ENCODE measurements at places on chromosomes 7 and 10.

DNA sequence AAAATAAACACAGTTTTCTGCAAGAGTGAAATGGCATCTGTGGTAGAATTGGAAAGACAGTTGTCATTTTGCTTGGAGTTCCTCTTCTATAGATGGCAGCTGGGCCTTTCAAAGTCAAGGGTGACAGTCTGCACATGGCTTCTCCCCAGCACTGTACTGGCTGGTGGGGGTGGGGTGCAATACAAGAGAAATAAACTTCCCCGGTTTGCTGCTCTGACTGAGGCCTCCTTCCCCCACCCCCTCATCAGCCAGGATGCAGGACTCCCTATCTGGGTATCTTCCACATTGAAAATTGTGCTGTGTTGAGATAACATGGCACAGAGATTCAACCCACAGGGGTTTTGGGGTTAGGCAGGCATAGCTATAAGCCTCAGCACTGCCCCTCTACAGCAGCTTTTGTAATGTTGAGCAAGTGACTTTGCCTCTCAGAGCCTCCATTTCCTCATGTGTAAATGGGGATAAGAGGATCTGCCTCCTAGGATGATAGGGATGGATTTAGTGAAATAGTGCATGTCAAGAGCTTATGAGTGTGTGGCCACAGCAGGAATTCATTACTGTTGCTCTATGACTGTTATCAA lies 85.8 kb upstream of the WDR11 start:
- no peak for DNase-seq

DNA sequence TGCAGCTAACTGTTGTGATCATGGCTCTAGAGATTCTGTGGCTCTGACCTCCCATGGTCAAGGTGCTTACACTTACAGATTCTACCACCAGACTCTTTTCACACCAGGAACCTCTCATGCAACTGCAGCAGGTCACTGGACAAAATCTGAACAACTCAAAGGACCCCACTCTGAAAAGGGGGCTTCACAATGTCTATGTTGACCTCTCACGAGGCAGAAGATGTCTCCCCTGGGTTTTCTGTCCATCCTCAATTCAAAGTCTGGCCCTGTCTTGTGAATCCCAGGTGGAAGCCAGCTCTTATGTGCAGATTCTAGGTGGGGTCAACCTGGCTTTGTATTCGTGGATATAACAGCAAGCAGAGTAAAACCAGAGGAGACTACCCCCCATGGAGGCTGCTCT lies 118.6 kb upstream of the ZNF479 start:
- no peak for DNase-seq

- no peak for DNase-seq
Observed at GRCh38 chr7:39541511-39541910, 24.7 kb upstream of the YAE1 start.

DNA sequence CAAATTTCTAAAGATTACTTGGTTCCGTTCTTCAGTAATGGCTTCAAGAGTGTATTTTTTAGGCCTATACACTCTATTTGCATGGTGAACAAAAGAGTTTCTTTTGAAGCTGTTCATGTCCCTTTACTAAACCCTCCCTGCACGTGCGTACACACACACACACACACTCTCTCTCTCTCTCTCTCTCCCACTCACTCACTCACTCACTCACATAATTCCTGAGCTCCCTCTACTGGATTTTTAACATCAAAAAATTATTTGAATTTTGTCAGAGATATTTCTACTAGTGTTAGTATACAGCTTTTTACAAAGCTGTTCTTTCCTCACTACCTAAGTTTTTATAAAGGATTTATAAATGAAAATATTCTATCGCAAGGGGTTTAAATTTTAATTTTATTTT lies 85.9 kb downstream of the UBE3C start:
- DNase-seq: peak; percentile 31

DNA sequence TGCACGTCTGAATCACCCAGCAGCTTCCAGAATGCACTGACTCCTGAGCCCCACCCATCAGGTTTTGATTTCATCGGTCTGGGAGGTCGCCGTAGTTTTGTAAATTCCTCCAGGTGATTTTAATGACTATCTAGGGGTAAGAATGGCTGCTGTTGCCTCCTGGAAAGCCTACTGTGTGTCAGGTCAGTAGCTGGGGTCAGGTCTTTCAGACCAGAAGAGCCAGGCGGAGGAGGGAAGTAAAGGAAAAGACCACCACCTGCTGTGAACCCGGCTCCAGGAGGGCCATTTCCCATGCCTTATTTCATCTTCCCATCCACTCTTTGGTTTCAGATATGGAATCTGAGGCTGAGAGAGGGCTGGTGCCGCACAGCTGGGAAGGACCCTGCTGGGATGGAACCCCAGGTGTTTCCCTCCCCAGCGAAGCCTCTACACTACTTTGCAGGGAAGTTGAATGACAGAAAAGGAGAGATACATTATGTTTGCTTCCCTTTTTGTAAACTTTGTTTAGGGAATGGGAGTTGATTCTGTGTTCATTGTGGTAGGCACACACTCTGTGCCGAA lies 19.8 kb downstream of the ADAMTS14 start:
- no peak for DNase-seq

GRCh38 chr10:81303656-81304055 lies 571.3 kb upstream of the NRG3 start:
- DNase-seq: no peak

- no peak for DNase-seq
Observed at GRCh38 chr10:98340261-98340939, 72.4 kb upstream of the LOXL4 start.

- DNase-seq: peak; percentile 10
Observed at GRCh38 chr7:84422790-84423189, 228.2 kb upstream of the SEMA3A start.

DNA sequence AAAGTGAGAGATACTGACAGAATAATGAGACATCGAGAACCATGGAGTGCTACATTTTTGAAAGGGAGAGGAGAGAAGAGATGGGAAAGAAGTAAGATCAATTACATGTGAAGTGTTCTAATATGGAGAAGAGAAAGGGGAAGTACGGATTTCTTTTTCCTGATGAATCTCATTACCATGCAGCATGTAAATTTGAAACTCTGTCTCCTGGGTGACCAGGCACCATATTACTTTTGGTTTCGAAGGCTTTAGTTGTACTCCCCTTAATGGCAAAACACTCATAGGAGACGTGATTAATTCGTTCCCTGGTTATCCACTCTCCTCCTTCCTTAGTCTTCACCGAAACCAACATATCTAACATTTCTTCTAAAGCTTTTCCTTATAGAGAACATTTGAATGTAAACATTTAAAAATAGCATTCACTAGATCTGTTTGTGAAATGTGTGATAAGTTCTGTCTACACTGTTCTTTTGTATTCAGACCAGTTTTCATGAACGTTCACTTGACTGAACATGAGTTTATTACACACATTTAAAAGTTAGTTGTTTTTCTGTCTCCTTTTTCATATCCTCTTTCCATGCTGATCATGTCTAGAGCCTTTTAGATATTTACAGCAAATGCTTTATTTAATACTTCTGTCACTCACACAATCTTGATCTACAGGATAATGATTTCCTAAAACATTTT lies 80.2 kb upstream of the MSRB2 start:
- DNase-seq: no peak

- no peak for DNase-seq
Observed at GRCh38 chr7:154903083-154903731, 99.7 kb downstream of the PAXIP1 start.

Data from fibroblast of skin of right quadriceps (primary cell).